Stimulated activated CD4-positive, alpha-beta T cell treated with anti-CD3 and anti-CD28 coated beads, Interleukin-15, amount 100 ng/mL, for 24 hours (primary cell): ENCODE measurements at places on chromosomes 7 and 10.

DNA sequence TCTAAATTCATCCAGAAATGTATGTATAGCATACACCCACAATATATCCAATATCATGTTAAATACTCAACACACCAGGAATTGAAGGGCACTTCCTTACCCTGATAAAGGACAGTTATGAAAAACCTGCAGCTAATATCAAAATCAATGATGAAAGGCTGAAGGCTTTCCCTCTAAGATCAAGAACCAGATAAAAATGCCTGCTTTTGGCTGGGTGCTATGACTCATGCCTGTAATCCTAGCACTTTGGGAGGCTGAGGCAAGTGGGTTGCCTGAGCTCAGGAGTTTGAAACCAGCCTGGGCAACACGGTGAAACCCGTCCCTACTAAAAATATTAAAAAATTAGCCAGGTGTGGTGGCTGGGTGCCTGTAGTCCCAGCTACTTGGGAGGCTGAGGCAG lies 21.6 kb upstream of the UPP1 start:
- DNase-seq: no peak

DNA sequence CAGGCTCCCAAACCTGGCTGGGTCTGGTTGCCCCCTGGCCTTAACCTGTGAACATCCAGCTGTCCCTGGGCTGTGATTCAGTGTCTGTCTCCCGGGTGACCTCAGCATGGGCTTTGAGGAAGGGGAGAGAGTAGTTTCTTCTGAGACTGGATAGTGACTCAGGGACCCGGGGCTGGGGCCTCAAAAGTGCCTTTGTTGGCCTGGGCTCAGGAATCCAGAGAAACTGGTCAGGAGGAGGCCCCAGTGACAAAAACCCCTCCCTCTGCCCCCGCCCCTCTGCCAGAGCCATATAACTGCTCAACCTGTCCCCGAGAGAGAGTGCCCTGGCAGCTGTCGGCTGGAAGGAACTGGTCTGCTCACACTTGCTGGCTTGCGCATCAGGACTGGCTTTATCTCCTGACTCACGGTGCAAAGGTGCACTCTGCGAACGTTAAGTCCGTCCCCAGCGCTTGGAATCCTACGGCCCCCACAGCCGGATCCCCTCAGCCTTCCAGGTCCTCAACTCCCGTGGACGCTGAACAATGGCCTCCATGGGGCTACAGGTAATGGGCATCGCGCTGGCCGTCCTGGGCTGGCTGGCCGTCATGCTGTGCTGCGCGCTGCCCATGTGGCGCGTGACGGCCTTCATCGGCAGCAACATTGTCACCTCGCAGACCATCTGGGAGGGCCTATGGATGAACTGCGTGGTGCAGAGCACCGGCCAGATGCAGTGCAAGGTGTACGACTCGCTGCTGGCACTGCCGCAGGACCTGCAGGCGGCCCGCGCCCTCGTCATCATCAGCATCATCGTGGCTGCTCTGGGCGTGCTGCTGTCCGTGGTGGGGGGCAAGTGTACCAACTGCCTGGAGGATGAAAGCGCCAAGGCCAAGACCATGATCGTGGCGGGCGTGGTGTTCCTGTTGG lies at the start of gene CLDN4:
Gene CLDN4 (plus strand): TSS at position 316 of the 903 bp plus-strand sequence. CDS start 206 bp downstream, at position 522.
- no peak for DNase-seq

GRCh38 chr7:84337429-84337828 lies 142.8 kb upstream of the SEMA3A start:
- no peak for DNase-seq

DNA sequence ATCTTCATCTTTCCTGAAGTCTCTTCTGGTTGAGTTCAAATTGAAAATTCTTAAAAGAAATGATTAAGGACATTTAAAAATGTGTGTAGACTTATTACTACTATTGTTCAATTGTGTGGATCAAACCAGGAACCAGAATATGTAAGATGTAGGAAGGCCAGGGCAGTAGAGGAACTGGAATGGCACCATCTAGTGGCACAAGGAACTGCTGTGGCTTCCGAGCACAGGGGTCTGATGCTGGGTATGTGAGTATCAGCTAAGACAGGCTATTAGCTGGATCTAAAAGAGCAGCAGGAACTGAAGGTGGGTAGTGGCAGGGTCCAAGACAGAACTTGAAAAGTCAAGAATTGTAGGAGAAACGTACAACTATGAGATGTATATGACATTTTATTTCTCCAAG lies 247.3 kb downstream of the SEMA3A start:
- peak; percentile 5 for DNase-seq

GRCh38 chr7:101173752-101174244 lies 6.3 kb downstream of the NAT16 start:
- peak; percentile 73 for DNase-seq

DNA sequence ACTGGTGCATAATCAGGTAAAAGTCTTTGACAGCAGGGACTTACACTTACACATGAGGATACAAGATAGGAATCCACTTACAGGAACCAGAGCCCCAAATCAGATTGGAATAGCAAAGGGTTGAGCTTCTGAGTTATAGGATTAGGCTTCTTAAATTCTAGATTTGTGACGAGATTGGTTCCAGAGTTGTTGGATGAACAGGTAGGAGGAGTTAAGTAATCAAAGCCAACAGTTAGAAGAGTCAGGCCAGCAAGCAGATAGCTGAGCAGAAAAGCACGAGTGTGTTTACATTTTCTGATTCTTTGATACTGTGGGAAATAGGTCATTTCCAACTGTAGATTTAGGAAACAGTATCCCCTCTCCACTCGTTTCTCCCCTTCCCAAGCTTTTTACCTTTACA lies 167.0 kb downstream of the MDFIC start:
- no peak for DNase-seq

GRCh38 chr10:110358278-110358677 lies 53.6 kb upstream of the SMNDC1 start:
- DNase-seq: no peak

- DNase-seq: no peak
These were observed 30.7 kb upstream of the ACSL5 start for GRCh38 chr10:112343056-112343806.

DNA sequence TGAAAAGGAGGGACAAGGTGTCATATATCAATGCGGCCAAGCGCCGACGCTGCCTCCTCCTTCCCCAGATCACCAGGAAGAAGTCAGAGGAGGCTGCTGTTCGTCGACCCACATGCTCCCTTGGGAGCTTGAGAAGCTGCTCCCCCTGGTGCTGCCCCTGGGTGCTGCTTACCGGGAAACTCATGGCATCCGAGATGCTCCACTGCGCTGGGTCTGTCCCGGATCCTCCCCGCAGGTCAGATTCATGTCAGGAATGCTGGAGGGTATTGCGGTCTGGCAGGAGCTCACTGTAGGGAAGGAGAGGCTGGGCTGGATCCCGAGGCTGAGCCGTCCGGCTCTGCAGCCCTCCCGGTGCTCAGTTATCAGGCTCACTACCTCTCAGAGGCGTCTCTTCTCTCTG lies 123.7 kb upstream of the FAM20C start:
- no peak for DNase-seq

DNA sequence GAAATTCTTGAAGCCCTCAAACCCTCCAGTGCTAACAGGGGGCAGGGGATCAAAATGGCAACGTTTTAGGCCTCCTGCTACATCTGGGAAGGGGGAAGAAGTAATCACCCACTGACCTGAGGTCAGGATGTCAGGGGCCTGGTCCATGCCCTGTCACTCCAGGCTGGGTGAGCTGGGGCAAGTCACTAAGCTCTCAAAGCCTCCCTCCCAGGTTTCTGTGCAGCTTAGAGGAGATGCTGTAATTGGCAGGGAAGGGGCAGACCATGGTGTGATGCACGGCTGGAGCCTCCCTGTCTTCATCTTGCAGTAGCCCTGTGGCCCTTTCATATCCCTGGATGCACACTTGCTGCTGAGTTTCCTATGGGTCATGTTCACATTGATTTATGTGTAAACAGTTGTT lies 27.2 kb downstream of the LEP start:
- DNase-seq: no peak

GRCh38 chr10:75660823-75661222 lies 229.4 kb downstream of the LRMDA start:
- no peak for DNase-seq
